Stimulated activated CD8-positive, alpha-beta memory T cell treated with anti-CD3 and anti-CD28 coated beads, Interleukin-15, amount 100 ng/mL, for 24 hours (primary cell): ENCODE measurements at places on chromosomes 1 and 21.

GRCh38 chr1:191907121-191907520 lies 251.1 kb upstream of the RGS18 start:
- DNase-seq, result no peak

DNA sequence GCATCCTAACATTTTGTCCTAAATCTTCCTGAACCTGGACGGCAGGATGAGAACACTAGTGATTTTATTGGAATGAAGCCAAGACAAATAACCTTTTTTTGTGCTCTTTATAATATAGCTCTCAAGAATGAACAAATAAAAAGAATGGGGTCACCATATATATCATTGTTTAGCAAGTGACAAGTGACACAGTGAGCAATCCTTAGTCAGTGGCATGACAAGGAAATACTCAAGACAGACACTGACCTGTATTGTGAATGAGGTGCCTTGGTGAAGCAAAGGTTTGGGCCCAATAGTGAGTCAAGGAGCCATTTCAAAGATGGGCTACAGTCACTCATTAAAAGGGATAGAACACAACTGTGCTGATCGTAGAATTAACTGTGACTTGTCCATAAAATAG lies 35.7 kb downstream of the PTGFR start:
- no peak for DNase-seq

DNA sequence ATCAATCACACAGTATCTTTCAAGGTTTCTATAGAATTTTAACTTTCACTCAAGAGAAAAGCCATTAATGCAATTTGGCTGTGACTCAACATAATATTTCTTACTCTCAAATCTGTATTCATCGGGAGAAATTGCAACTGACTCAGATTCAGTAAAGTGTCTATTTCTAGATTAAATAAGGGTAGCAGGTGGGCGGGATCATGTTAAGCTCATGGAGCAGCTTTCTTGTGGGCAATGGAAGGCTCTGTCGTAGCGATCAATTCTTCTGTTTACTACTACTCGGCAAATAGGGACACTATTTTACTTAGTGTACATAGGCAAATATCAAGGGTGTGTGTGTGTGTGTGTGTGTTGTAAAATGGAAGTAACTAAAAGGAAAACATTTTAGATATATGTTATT lies 423.6 kb upstream of the NEGR1 start:
- DNase-seq, result no peak

DNA sequence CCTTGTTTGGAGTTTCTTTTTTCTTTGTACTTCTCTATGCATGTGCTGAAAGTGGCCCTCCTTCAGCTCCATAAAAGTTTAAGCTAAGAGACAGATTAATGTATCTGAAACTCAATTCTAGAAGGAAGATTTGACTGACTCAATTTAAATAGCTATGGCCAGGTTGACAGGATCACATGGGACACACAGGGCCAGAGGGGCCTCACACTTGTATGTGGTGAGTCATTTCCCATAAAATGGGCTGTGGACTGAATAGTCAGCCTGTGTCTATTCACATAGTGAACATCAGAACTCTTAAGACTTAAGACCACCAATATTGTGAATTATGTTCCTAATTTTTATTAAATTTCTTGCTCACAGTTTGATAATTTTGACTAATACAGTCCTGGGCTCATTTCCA lies 45.7 kb upstream of the DEPDC1 start:
- DNase-seq, result no peak

- DNase-seq, result no peak
Observed at GRCh38 chr1:56452027-56453011, 127.0 kb downstream of the PLPP3 start.

DNA sequence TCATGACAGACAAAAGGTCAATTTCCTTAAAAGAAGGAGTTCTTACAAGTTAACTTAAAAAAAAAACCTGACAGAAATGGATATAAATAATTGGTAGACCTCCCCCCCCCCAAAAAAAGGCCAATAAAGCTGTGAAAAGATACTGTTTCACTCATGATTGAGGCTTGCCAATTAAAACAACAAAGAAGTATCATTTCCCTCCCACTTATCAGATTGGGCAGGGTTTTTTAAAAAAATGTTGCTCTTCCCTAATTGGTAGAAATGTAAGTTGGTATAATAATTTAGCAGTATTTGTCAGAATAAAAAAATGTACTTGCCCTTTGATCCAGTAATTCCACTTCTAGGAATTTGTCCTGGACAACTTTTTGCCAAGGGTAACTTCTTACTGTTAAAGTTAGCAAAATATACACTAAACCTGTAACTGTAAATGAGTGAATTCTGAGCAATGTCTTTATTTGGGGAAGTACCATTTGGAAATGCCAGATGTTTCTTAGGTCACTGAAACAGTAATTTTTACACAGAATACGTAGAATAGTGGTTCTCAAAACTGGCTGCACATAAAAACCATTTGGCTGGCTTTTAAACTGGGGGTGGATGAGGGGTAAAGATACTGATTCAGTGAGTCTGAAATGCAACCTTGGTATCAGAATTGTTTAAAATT lies 17.5 kb downstream of the RNF2 start:
- DNase-seq, result no peak
